ENCODE measurements at places on chromosomes 1 and 21. TPM values are rescaled to one million over a fixed set of nuclear protein-coding genes. Genes with fewer than 3 reads are reported as not detected.
A peak's percentile ranks its signal among the peaks of the same experiment; 100 is the strongest.

The RUNX1 gene
- polyA plus RNA-seq = 5.8 TPM

The RGS1 gene
- not detected for polyA plus RNA-seq

GRCh38 chr1:165854101-165854845, 26.9 kb downstream of the UCK2 start:
- peak; percentile 56 for DNase-seq

- peak; percentile 8 for DNase-seq
Observed at GRCh38 chr1:245859493-245860114, 647.5 kb downstream of the SMYD3 start.

GRCh38 chr21:17388226-17388625, 124.6 kb upstream of the CXADR start:
- no peak for DNase-seq

Measured in A549 (cell line).